ENCODE measurements at places on chromosomes 13 and 19.

DNA sequence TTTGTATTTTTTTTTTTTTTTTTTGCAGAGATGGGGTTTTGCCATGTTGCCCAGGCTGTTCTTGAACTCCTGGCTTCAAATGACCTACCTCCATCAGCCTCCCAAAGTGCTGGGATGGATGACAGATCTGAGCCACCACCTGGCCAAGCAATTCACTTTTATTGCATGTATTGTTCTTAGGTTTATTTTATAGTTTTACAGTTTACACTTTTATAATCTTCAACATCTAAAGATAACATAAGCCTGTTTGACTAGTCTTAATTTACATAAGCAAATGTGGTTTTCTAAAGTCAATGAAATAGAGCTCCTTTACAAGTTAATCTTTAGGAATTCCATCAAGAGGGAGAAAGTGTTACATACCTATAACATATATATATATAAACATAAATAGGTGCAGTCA lies 9.5 kb upstream of the MPV17L2 start:
- no peak for DNase-seq

- DNase-seq: no peak
These were observed 39.9 kb upstream of the TMTC4 start for GRCh38 chr13:100714478-100714877.

DNA sequence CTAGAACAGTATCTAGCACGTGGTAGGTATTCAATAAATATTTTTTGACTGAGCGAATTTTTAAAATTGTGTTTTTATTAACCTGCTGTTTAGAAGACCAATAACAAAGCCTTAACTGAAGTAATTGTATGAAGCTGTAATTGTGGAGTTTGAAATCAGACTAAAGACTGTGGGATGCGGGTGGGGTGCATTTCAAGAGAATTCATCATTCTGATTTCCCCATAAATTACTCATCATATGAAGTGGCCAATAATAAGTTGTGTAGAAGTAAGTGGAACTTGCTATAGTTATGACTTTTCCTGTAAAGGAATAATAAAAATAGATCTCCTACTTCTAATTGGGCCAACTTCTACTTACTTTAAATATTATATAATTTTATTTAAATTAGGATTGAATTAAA lies 449.3 kb downstream of the PCDH9 start:
- no peak for DNase-seq

DNA sequence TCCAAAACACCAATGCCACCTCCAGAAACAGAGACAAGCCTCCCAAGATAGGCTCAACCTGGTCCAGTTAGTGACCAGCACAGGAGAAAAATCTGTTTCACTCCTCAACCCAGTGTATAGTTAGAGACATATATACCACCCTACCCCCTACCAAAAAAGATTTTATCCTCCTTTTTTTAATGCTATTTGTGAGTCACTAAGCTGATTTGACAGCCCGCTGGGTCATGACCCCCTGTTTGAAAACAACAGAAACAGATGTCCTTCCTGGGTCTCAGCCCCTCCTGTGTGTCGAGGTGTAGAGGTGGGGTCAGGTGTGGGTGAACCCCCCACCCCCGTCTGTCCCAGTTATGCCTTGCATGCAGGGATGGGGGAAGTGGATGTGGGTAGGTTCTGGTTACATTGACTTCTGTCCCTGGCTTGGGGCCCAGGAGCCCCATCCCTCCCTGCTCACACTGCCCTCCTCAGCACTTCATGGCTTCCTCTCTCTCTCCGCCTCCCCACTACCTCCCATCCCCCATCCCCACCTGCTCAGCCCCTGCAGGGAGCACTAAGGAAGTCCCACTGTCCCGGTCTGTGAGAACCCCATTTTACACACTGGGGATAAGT lies 14.0 kb upstream of the TOMM40 start:
- peak; percentile 40 for DNase-seq

DNA sequence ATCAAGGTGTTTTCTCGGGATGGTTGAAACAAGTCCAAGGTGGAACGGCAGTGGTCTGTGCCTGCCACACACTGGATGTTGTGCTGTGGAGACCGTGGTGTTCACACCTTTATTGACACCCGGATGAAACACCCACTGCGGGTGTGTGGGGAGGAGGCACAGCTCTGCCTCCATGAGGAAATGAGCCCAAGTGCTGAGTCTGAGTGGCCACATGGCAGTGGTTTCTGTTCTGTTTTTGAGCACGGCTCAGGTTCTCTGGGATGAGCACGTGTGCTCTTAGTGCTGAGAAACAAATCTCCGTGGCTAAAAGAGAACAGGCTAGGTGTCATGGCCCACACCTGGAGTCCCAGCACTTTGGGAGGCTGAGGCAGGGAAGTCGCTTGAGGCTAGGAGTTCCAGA lies 29.5 kb downstream of the UPF1 start:
- no peak for DNase-seq

DNA sequence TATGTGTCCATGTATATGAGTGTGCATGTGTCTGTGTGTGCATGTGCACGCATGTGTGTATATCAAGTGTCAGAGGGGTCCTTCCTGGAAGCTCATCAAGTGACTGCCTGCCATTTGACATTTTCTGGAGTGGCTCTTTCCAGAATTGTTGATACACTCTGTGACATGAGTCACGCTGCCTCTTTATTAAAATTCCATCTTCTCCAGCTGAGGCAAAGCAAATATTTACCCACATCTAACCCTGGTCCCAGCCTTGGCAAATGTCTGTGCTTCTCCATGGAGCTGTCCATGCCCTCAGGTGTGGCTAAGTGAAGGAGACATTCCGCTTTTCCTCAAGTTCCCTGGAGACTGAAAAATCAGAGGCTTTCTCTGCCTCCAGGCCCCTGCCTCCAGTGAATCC lies 88.2 kb upstream of the MBNL2 start:
- DNase-seq: no peak

- DNase-seq: no peak
These were observed 7.3 kb downstream of the NPAS1 start for GRCh38 chr19:47026889-47027288.

GRCh38 chr19:21314676-21315075 lies 14.5 kb downstream of the ZNF708 start:
- no peak for DNase-seq

DNA sequence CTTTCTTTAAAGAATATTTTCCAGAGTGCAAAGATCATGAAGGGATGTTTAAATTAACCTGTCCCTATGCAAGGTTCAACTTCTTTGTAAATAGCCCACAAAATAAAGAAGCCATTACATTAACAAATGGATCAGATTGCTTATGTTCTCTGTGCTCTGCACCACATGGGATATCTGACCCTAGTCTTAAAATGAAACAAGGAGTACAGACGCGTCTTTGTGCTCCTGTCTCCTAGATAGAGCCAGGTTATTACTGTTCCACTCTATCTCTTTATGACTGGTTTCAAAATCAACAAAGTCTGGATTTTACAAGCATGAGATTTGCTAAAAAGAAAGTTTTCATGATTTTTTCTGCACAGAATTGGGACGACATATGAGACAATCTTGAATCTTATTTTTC lies 339.4 kb downstream of the KLF12 start:
- no peak for DNase-seq

DNA sequence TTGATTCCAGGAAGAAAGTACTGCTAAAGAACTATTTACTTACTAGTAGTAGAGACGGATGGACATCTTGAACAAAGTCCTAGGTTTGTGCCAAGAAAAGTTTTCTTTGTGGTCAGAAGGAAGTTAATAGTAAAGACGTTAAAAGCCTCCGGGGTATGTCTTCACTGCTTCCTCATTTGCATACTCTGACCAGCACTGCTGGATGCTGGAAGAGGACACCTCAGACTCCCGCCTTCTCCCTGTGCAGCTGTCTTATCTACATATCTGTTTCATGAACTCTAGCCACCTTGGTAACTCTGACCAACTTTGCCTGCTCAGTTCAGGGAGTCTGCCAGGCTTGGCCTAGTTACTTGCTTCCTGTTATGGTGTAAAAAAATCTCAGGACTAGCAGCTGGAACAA lies 1109.1 kb upstream of the MIR17HG start:
- DNase-seq: peak; percentile 63

DNA sequence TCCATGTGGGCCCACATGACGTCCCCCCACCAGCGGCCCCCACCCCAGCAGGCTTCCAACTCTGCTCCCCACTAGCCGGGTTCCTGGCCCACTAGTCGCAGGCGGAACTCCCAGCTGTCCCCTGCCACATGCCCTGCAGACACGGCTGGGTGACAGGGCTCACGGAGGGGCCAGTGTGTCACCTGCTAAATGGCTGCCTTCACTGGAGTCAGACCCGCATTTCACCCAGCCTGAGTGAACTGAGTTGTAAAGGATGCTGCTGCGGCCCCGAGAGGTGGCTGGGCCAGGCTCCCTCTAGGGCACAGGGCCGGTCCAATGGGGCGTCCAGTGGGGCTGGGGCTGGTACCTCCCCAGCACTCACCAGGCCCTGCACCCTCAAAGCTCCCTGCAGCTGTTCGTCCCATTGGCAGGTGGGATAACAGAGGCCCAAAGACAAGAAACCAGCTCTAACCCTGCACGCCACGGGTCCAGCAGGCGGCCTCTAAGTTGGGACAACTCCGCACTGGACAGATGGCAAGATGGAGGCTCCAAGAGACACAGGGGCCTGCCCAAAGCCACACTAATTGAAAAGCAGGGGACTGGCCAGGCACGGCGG lies 3.2 kb downstream of the LMNB2 start:
- no peak for DNase-seq

- DNase-seq: peak; percentile 16
These were observed 2.2 kb downstream of the ANKRD10 start for GRCh38 chr13:110912651-110913051.

GRCh38 chr19:7981199-7981598 lies 24.2 kb downstream of the ELAVL1 start:
- peak; percentile 47 for DNase-seq

DNA sequence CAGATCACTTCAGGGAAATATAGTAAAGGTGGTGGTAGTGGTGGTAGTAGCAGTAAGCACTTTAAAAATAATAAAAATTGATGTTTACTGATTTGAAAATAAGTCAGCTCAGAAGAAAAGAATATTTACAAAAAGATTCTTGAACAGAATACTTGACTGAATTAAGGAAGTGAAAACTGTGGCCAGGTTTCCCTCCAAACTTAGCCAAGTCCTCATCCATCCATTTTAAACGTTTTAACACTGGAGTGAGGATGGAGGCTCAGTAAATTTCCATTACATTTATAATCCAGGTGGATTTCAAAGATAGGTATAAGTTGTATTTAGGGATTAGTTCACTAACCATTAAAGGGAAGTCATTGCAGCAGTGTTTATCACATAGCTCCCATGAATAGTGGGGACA lies 221.5 kb downstream of the RGCC start:
- DNase-seq: no peak

GRCh38 chr13:49933511-49933910 lies 2.6 kb downstream of the SPRYD7 start:
- DNase-seq: no peak

DNA sequence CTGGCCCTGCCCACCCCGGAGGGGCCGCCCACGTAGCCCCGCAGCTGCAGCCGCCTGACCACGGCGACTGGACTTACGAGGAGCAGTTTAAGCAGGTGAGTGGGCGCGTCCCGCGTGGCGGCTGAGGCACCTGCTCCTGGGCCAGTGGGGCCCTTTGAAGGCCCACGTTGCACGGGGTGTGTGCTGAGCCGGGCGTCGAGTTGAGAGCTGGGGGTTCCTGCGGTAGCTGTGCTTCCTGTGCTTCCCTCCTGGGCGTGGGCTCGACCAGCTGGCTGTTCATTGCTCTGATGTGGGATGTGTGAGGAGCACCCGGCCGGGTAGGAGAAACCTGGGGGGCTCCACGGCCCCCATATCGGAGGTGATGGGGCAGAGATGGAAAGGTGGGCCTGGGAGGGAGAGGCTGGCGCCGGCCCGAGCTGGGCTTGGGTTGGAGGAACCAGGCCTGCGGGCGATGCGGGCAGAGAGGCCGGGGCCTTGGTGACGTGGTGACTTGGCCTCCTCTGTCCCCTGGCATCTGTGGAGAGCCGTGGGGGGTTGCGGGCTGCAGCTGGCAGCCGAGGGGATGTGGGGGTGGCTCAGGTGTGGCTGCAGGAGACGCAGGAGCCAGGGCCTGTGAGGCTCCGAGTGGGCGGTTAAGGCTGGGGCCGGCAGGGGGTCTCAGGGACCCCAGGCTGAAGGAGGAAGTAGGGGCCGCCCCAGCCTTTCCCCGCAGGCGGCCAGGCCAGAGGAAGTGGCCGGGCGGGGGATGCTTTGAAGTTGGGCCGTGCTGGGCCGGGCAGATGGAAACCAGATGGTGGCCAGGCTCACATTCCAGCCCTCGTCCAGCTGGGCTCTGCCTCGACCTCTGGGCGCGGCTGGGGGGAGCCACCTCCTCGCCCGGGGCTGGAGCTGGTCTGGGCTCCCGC lies 7.1 kb downstream of the ARID3A start:
- DNase-seq: peak; percentile 82

- peak; percentile 72 for DNase-seq
These were observed 511 bp downstream of the GARRE1 start for GRCh38 chr19:34254698-34255432.

All from hematopoietic multipotent progenitor cell treated with erythropoietin and hydrocortisone succinate and interleukin-3 and kit ligand, for 4 days (in vitro differentiated cells).